ENCODE measurements at places on chromosomes 3 and 15.

DNA sequence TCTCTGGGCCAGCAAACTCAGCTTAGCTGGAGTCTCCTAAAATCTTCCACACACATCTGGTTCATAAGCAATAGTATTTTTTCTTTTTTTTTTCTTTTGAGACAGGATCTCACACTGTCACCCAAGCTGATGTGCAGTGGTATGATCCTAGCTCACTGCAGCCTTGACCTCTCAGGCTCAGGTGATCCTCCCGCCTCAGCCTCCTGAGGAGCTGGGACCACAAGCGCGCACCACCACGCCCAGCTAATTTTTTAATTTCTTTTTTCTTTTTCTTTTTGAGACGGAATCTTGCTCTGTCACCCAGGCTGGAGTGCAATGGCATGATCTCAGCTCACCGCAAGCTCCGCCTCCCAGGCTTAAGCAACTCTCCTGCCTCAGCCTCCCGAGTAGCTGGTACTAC is 34.3 kb downstream of the RNU5B-1 start:
- no peak for DNase-seq

GRCh38 chr3:134881305-134881704 is 86.2 kb downstream of the EPHB1 start:
- DNase-seq, result no peak

DNA sequence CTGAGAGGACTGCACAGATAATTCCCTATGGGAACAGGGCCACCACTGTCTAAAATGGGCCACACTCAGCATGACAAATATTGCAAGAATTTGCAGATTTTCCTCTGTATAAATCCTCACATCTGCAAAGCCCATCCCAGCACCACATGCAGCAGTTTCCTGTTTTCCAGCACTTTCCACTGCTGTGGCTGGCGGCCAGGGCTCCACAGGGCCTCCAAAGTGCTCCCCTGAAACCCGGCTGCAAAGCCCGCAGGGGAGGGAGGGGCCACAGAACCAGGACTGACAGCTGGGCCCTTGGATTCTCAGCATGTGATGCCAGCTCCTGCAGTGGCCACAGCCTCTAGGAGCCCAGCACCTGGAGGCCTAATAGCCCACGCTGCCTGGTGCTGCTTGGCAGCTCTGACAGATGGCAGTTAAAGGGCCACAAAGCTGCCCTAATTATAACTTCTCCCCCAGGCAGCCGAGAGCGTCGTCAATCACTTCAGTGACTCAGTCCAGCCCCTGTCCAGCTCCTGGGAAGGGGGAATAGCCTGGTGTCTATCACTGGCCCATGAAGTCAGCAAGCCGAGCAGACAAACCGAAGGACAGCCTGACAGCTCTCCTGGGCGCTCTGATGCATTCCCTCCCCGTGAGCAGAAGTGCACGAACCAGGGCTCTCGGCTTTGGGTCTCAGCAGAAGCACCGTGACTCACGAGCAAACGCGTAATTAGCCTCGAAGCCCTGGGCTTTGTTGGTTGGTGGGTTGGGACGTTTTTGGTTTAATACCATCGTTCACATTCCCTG is 4.7 kb downstream of the LRRC15 start:
- DNase-seq, result no peak

DNA sequence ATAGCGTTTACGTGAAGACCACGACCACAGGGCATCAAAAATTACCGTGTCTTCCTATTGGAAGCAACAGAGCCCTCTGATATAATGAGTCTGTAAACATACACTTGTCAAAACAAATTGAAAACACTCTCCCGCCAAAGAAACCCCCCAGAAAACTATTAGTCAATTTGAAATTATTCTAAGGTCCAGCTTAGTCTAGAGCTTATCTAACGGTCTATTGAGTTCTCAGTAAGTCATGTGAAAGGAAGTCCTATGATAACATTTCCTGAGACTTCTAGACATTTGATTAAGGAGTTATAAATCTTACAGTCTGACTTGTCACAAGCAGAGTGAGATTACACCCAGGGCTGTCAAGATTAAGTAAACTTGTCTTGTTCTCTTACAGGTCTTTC is 356.3 kb downstream of the FOXP1 start:
- no peak for DNase-seq

DNA sequence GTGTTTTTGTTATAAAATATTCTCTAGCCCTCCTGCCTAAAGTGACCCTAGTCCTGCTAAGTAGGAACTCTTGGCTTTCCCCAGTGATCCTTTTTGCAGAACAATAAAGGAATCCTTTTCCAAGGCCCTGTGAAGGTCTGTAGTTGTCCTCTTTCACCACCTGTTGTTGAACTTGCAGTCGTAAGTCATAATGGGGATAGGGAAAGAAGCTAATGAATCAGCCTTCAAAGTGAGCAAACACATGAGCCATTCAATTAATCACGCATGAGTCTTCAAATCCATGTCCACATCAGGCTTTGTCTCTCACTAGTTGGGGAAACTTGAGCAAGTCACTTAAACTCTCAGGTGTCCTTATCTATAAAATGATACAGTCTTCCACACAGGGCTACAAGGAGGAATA is 27.6 kb downstream of the ZNF860 start:
- no peak for DNase-seq

- no peak for DNase-seq
These were observed 514 bp downstream of the PLS1 start for GRCh38 chr3:142596726-142597088.

- DNase-seq, result peak; percentile 67
These were observed at the start of gene RASA2 for GRCh38 chr3:141486746-141487520. Gene RASA2, plus strand, starts transcription at chr3:141487027. Its CDS starts 57 bp downstream, at chr3:141487084.

GRCh38 chr3:194031867-194032635 is 103.9 kb upstream of the HES1 start:
- no peak for DNase-seq

DNA sequence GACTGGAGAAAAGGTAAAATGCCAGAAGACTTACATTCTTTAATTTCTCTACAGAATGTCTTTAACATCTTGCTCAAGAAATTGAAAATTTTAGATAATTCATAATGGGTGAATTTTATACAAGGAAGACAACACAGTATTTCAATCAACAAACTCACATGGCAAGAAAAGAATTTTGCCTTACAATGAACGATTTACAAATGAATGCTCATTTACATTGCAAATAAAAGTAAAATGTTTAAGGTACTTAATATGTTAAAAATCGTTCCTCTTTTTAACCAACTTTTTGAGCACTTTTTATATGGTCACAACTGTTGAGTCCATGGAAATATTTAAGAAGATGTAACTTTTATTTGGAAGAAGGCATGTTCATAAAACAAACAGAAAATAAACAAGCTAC is 174.8 kb upstream of the UBE2E2 start:
- no peak for DNase-seq

GRCh38 chr3:175749981-175750380 is 890.8 kb downstream of the NAALADL2 start:
- no peak for DNase-seq

GRCh38 chr3:126952983-126953660 is 29.8 kb upstream of the PLXNA1 start:
- no peak for DNase-seq

- no peak for DNase-seq
These were observed 24.3 kb downstream of the PLA2G4F start for GRCh38 chr15:42131826-42132806.

Data from activated CD8-positive, alpha-beta memory T cell treated with anti-CD3 and anti-CD28 coated beads, Interleukin-2, amount 50 U/mL, for 4 hours (primary cell).